ENCODE measurements at places on chromosomes 3 and 15. TPM values are rescaled to one million over a fixed set of nuclear protein-coding genes. Genes with fewer than 3 reads are reported as not detected.

FBXL2 gene
- total RNA-seq = 5.3 TPM

DNA sequence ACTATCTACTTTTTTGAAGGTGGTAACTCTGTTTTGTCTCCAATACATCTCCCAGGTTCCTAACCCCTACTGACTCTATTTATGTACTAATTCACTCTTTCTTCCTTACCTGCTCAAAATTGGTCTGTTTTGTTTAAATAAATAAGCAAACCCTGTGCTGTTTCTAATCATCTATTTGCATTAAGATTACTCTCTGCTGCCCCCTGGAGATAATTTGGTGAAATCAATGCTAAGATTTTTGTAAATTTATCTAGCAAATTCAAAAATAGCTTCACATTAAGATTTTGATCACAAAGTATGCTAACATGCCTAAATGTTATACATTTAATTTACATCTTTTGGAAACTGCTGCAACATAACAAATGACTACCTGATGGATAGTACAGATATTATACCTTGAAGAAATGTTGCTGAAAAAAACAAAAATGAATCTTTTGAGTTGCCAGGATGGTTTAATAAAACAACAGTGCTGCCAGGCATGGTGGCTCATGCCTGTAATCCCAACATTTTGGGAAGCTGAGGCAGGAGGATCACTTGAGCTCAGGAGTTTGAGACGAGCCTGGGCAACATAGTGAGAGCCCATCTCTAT, 4.4 kb upstream of the CD200R1 start:
- no peak for DNase-seq

- DNase-seq = no peak
Observed at GRCh38 chr15:64187396-64188191, 24.8 kb upstream of the PPIB start.

DNA sequence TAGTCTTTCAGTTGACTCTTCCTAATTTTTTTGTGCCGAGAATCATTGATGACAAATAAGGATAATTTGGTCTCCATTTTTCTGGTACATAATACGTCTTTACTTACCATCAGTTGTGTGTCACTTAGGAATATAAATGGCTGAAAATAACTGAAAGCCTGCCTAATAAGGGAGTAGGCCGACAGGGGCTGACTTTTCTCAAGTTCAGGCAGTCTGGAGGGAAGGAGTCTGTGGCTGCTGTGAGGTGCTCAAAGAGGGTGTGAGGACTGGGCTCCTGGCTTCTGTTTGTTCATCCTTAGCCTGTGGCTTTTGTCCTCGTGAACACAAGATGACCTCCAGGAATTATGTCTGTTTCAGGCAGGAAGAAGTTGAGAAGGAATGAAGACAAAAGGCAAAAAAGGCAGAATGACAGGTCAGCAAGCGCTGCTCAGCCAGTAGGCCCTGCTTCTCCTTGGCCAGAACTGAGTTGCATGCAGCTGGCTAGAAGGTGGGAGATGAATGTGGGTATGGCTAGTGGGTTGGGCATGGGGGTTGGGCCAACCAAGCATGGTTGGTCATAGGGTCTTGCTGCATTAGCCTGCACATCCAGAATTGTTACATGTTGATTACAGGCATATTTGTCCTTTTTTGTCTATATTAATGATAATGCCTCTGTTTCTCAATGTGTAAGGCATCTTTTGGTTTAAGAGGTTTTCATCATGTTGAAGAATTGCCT, 29.2 kb downstream of the IGF1R start:
- DNase-seq = no peak

PIGB gene
- 7.1 TPM for total RNA-seq

SLC24A5 gene
- 0.11 TPM for total RNA-seq

- DNase-seq = no peak
Observed at GRCh38 chr3:113985541-113985940, 37.7 kb downstream of the ZDHHC23 start.

NECTIN3 gene
- total RNA-seq = 42.3 TPM

CDC25A gene
- total RNA-seq = 72.3 TPM

GRCh38 chr3:109731639-109732473, 394.5 kb upstream of the DPPA4 start:
- peak; percentile 4 for DNase-seq

GRCh38 chr3:161607056-161607455, 110.4 kb downstream of the OTOL1 start:
- DNase-seq = no peak

DNA sequence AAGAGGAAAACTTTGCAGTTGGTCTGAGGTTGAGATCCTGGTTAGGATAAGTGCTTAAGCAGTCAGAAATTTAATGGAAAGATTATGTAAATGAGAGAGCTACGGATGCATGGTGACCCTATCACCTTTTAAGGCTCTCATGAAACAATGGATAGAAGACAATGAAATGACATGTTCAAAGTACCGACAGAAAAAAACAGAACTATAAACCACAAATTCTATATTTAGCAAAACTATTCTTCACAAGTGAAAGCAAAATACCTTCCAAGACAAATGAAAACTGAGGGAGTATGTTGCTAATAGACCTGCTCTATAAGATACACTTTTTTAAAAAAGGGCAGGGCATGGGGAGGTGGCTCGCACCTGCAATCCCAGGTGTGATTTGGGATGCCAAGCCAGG, 32.2 kb downstream of the DNAAF4 start:
- DNase-seq = no peak

DNA sequence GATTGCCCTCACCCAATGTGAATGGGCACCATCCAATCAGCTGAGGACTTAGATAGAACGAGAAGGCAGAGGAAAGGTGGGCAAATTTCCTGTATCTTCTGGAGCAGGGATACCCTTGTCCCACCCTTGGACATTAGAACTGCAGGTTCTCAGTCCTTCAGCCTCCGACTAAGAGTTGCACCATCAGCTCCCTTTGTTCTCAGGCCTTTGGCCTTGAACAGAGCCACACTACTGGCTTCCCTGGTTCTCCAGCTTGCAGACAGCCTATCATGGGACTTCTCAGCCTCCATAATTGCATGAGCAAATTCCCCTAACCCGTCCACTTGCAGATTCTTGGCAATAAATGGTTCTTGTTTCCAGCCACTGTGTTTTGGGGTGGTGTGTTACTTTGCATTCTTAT, 102.4 kb downstream of the LSM3 start:
- DNase-seq = no peak

SLC12A8 gene
- 9.3 TPM for total RNA-seq

- DNase-seq = peak; percentile 62
Observed at GRCh38 chr3:193711166-193711485, 118.1 kb downstream of the OPA1 start.

All from H7 (cell line).